NCI-H82 (cell line): ENCODE measurements at places on chromosomes 16 and 17.

- DNase-seq = peak; percentile 93
Observed at GRCh38 chr17:73770115-73770848, 126.0 kb upstream of the SDK2 start.

- DNase-seq = no peak
Observed at GRCh38 chr17:3882276-3882675, 10.6 kb downstream of the CAMKK1 start.

GRCh38 chr16:54405478-54405877 lies 118.9 kb upstream of the IRX3 start:
- no peak for DNase-seq

- peak; percentile 85 for DNase-seq
Observed at GRCh38 chr17:17351901-17352781, 49.0 kb downstream of the NT5M start.

- no peak for DNase-seq
Observed at GRCh38 chr16:1069154-1069553, 3.4 kb upstream of the SSTR5 start.

DNA sequence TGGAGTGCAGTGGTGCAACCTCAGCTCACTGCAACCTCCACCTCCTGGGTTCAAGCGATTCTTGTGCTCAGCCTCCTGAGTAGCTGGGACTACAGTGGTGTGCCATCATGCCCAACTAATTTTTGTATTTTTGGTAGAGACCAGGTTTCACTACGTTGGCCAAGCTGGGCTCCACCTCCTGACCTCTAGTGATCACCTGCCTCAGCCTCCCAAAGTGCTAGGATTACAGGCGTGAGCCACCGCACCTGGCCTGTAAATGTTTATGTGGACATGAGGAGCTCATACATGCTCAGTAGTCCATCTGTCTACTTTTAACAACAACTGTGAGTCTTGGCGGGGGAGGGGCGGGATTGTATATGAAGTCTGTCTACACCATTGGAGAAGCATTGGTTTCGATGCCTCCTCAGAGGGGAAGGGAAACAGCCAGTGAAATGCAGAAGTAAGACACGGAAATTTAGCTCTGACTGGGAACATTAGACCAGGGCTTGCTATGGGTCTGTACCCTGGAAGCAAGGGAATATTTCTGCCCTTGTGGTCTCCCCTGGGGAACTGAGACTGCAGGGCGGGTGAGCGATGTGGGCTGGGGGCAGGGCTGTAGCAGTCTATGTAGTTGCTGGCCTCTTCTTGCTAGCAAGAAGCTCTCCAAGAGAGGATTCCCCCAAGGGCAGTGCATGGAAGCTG lies 9.3 kb downstream of the NUBP1 start:
- peak; percentile 84 for DNase-seq

- no peak for DNase-seq
Observed at GRCh38 chr17:27078296-27078695, 215.6 kb upstream of the WSB1 start.

GRCh38 chr16:81832801-81833547 lies 53.9 kb downstream of the PLCG2 start:
- no peak for DNase-seq

DNA sequence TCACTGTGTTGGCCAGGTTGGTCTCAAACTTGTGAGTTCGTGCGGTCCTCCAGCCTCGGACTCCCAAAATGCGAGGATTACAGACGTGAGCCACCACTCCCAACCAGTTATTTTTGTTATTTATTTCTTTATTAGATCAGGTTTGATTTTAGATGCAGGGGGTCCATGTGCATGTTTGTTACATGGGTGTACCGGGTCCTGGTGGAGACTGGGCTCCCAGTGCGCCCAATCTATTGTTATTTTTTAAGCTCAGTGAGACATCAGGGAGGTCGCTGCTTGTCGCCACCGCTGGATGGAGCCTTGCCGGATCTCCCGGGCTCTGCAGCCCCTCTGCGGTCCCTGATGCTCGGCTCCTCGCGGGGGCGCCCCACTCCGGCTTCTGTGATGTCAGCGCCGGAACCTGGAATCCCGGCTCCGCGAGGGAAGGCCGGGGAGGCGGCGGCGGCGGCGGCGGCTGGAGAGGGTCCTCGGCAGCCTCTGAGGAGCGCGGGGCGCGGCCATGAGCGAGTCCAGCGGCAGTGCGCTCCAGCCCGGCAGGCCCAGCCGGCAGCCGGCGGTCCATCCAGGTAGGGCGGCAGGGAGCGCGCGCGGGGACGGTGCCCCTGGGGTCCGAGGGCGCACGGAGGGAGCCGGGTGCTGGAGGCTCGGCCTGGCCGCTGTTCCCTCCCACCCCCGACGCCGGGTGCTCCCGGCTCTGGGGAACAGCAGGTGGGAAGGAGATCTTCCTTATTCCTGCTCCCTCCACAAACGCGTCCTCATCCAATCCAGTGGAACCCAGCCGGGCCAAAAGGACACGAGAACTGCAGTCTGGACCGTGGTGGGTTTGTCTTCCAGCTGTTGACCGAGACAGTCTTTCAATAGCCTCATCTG lies at the start of gene TMC7:
TMC7 (plus strand) TSS at position 370 of the 870 bp plus-strand sequence; CDS start at position 500, 130 bp downstream.
- peak; percentile 94 for DNase-seq

- DNase-seq = no peak
Observed at GRCh38 chr17:74147966-74148365, 55.5 kb upstream of the RPL38 start.

DNA sequence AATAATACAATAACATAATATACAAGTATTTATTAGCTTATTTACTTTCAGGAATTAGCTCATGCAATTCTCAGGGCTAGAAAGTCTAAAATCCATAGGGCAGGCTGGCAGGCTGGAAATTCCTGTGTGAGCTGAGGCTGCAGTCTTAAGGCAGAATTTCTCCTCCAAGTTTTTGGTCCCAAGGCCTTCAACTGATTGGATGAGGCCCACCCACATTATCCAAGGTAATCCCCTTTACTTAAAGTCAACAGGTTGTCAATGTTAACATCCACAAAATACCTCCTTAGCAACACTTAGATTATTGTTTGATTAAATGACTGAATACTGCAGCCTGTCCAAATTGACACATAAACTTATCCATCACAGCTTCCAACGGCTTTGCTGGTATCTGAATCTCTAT lies 32.9 kb upstream of the SOX9 start:
- no peak for DNase-seq

- no peak for DNase-seq
Observed at GRCh38 chr16:50316102-50316847, 49.9 kb downstream of the ADCY7 start.

- no peak for DNase-seq
Observed at GRCh38 chr17:64992325-64992802, 64.2 kb downstream of the GNA13 start.

DNA sequence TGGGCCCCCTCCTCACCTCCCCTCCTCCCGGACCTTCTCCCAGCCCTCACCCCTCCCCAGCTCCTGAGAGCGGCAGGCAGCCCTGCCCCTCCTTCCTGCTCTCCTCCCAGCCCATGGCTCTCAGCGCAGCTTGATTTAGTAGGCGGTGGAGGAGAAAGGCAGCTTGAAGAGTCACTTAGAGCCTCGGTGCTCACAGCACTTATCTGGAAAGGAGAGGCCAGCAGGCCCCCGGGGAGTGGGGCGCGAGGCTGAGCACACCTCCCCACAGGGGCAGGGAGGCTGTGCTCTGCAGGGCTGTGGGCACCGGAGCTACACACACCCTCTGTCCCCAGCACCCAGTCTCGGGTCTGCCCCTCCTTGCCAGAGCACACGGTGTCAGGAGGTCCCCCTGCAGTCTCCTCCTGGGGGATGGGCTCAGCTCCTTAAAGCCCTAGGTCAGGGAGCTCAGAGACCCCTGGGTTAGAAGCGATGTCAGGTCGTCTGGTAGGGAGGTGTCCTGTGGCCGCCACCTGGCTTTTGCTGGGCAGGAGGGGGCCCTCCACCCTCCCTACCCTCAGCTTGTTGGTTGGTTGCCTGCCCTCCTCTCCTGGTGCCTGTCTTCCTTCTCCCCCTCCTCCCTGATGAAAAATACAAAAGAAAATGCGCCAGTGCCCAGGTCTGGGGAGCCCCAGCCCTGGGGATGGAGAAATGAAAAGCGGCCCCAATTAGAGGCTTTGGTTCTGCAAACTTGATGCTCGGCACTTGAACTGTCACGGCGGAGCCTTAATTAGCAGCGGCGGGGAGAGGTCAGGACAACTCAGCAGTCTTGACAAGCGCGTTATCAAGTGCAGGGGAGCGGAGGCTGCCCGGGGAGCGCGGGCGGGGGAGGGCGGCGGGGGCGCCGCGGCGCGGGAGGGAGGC lies 151.1 kb upstream of the GSE1 start:
- DNase-seq = peak; percentile 84

DNA sequence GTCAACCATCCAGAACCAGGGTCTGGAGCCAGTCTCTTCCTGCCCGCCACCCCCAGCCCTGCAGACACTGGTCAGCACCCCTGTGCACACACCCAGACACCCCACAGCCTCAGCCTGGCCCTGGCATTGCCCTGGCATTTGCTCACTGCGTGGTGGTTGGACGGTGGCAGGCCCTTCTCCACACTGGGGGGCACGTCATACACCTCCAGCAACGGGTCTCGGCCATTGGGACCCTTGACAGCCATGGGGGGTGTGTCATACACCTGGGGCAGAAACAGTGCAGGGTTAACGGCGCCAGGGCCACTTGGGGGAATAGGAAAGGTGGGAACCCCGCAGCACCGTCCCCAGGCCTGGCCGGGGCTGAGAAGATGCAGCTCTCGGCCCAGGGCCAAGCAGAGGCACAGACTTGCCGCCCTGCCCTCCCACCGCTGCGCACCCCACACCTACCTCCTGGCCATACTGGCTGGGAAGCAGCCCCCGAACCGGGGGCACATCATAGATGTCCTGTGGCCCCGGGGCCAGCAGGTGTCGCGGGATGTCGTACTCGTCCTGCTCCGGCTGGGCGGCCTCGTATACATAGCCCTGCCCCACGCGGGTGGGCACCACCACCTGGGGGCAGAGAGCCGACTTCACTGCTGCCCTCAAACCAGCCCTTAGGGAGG lies 14.6 kb downstream of the BCAR1 start:
- no peak for DNase-seq

DNA sequence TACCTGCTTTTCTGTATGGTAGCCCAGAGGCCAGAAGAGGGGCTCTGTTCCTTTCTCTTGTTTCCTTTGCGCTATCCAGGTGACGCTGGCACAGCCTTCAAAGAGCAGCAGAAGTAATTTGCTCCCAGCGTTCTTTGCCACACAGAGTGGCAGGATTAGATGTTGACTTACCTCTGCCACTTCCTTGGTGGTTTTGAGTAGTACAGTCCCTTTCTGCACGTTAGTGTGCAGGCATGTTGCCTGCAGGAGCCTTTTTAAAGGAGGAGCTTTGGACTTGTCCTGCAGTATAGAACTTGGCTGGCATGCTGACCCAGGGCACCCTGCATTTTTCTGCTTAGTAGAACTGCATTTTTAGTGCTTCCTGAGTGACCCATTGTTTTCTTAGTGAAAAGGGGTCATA lies at the start of gene ABCC11:
ABCC11 (minus strand) TSS at position 229 of the 400 bp plus-strand sequence. CDS start 15,618 bp downstream, outside the sequence.
- no peak for DNase-seq

DNA sequence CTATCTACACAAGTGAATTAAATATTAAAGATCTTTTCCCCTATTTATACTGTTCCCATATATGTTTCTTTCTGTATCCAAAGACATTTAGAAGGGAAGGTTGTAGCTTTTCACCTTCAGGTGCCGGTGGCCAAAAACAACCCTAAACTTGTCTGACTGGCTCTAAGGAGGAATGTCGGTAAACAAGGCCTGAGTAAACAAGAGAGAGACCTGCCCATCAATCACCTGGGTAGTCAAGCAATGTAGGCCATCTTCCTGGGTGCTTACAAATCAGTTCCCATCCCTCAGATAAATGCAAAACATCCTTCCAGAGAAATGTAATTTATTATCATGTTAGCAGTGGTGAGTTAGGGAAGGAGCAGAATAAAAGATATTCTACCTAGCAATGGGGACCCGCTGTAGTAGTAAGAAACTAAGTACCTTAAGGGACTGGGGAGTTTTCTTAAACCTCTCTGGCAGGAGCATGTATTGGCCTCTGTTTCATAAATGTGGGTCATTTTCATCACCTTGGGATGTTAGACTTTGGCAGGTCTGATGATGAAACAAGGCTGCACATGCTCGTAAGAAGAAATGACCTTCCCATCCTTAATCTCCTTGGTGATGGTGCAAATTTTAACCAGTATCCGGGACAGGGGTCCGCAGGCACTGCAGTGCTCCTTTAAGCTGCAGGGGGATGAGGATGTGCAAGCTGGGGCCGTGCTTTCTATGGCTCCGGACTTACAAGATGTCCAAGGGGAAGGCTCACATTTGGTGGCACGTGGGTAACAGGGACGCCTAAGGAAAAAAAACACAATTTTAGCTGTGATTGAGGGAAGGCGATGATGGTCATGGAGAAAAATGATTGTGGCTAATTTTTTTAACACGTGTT lies 8.4 kb downstream of the KRT39 start:
- no peak for DNase-seq

- no peak for DNase-seq
Observed at GRCh38 chr16:1199347-1200013, 25.6 kb downstream of the TPSG1 start.

DNA sequence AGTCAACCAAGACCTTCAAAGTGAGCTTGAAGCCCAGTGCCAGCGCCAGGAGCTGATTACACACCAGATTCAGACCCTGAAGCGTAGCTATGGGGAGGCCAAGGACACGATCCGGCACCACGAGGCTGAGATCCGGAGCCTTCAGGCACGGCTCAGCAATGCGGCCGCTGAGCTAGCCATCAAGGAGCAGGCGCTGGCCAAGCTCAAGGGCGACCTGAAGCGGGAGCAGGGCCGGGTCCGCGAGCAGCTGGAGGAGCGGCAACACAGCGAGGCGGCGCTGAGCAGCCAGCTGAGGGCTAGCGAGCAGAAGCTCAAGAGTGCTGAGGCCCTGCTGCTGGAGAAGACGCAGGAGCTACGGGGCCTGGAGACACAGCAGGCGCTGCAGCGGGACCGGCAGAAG lies 42.0 kb downstream of the PLD6 start:
- no peak for DNase-seq

- DNase-seq = no peak
Observed at GRCh38 chr17:72034000-72034399, 86.8 kb upstream of the SOX9 start.

GRCh38 chr17:32249475-32249874 lies 16.2 kb upstream of the RHBDL3 start:
- peak; percentile 98 for DNase-seq

DNA sequence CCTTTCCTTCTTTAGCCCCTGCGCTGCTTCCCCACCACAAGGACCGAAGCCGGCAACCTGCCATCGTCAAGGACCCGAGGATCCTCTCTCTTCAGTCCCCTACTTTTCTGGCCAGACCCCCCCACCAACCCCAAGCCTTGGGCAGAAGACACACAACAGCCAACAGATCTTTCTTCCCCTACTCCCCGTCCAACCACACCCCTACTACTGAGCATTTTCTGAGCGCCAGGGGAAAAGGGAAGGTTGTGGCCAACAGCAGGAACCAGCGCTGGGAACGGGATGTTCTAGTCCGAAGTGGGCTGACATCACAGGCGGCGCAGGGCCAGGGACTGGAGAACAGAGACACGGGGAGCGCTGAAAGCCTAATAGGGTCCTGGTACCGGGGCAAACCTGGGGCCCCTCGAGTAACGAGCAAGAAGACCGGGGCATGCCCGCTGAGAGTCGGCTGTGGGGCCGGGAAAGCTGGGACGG lies 528 bp downstream of the PER1 start:
- DNase-seq = peak; percentile 60

DNA sequence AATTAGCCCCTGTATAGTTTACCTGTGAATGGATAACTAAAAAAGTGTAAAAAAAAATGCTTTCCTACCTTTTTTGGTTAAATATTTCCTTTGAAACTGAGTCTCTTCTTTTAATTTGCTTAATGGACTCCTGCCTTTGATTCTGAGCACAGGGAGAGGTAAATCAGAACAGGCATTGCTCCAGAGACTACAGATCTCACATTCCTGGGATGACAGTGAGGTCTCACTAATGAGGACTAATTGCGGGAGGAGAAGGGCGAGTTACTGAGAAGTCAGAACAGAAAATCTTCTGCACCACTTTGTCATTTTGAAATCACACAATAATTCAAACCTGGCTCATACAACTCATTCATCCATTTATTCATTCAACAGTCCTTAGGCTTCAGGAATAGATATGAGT lies 437.0 kb upstream of the ASIC2 start:
- DNase-seq = no peak
